ENCODE measurements at places on chromosomes 6 and 20.
A peak's percentile ranks its signal among the peaks of the same experiment; 100 is the strongest.

GRCh38 chr6:132927713-132928112 is 113.3 kb downstream of the RPS12 start:
- no peak for DNase-seq

DNA sequence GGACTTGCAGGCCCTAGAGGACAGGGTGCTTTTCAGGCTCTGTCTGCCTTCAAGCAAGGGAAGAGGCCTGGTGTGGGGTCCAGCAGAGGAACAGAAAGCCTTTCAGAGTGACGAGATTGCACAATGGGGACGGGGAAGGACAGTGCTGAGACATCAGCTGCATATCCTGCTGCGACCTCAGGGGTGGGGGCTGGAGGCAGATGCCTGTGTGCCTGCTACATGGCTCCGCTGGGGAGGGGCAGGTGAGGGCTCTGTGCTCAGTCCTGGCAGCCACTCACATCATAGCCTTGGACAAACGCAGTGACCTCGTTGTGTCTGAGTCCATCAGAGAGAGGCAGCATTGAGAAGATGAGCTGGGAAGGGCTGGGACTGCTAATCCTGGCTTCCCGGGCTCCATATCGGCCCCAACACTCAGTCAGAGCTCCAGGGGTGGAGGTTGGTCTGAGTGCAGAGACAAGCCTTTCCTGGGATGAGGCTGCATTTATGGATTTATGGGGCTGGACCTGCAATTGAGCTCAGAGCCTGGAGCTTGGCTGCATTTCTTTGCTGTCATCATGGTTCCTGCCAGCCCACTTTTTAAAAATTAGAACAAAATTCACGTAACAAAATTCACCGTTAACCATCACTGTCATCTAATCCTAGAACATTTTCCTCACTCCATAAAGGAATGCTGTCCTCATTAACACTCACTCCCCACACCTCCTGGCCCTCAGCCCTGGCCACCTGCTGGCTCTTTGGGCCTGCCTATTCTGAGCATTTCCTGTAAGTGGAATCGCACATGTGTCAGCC is 196.9 kb upstream of the SLC24A3 start:
- DNase-seq, result no peak

- no peak for DNase-seq
Observed at GRCh38 chr20:40959325-40960092, 69.1 kb upstream of the TOP1 start.

DNA sequence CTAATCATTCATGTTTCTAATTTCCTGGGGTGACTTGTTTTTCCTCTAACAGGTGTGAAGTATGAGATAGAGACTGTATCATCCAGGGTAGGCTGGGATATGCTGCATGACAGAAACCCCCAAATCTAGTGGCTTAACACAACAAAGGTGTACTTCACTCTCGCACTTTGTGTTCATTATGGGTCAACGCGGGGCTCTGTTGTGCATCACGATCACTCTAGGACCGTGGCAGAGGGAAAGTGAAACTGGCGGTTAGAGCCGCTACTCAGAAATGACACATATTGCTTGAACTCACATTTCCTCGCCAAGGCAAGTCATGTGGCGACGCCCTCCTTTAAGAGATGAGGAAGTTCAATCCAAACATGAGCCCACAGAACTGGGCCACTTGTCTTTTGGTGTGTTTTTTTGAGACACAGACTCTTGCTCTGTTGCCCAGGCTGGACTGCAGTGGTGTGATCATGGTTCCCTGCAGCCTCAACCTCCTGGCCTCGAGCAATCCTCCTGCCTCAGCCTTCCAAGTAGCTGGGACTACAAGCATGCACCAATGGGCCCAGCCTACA is 41.3 kb downstream of the PCNA start:
- peak; percentile 95 for DNase-seq

DNA sequence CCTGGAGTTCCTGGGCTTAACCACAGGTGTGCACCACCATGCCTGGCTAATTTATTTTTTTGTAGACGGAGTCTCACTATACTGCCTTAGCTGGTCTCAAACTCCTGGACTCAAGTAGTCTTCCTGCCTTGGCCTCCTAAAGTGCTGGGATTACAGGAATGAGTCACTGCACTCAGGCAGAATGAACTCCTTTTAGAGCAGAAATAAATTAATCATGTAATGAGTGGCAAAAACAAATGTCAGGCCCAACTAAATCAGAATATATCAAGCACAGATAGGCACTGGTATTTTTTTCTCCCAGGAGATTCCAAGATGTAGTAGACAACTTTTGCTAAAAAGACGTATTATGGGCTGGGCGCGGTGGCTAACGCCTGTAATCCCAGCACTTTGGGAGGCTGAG is 2.6 kb downstream of the RPS10 start:
- DNase-seq, result no peak

DNA sequence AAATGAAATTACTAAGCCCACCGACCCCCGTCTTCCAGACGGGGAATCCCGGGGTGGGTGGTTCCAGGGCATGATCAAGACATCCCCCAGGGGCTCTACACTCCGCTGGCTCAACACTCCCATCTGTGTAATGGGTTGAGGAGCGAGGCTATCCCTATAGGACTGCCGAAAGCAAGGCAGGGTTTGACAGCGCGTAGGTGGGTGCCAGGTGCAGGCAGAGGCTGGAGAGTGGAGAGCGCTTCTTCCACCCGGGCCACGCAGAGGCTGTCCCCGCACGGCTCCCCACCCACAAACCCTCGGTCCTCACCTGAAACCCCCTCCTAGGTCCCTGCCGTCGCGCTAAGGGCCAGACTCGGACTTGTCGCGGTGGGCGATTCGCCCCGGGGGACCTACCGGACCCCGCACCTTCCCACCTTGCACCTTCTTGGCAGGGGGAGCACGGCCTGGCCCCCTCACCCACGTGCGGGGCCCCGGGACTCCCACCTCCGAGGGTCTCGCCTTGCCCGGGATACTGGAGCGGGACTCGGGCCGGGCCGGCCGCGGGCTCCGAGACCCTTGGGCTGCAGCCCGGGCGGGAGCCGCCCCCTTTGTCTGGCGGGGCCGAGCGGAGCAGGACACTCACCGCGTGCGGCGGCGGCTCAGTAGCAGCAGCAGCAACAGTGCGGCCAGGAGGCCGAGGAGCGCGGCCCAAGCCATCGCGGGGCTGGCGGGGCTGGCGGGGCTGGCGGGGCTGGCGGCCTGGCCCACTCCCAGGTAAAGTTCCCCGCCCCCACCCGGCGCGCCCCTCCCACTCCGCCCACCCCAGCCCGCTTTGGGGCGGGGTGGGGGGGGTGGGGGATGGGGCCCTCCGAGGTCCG is at the start of gene PTGIS:
TSS of gene PTGIS (minus strand) at position 717 of the 857 bp plus-strand sequence. CDS start at position 696, 21 bp downstream.
- DNase-seq, result no peak

DNA sequence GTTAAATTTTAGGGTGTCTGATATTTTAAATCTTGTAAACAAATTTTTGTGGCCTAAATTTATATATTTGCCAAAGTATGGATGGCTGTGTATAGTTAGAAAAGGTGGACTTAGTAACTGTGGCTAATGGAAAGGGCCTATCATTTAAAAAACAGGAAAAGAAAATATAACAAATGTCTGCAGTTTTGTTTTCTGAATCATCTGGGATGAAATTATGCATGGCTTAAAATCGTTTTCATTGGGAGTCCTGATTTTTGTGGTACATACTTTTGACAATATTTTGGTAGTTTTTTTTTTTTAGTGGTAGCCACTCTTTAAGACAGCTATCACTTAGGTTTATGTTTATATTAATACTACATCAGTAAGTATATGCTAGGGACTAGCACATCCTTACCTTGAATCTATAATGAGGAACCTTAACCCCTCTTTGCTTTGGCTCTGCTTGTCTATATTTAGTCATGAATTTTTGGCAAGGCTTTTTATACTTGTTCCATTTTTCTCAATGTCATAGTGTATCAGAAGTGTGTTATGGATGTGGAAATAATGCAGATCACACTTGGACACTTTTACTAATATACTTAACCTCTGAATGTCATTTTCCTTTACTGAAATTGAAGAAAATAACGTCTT is 5.6 kb downstream of the ARID1B start:
- peak; percentile 24 for DNase-seq

GRCh38 chr6:27668442-27669294 is 195.8 kb upstream of the ZNF184 start:
- peak; percentile 66 for DNase-seq

DNA sequence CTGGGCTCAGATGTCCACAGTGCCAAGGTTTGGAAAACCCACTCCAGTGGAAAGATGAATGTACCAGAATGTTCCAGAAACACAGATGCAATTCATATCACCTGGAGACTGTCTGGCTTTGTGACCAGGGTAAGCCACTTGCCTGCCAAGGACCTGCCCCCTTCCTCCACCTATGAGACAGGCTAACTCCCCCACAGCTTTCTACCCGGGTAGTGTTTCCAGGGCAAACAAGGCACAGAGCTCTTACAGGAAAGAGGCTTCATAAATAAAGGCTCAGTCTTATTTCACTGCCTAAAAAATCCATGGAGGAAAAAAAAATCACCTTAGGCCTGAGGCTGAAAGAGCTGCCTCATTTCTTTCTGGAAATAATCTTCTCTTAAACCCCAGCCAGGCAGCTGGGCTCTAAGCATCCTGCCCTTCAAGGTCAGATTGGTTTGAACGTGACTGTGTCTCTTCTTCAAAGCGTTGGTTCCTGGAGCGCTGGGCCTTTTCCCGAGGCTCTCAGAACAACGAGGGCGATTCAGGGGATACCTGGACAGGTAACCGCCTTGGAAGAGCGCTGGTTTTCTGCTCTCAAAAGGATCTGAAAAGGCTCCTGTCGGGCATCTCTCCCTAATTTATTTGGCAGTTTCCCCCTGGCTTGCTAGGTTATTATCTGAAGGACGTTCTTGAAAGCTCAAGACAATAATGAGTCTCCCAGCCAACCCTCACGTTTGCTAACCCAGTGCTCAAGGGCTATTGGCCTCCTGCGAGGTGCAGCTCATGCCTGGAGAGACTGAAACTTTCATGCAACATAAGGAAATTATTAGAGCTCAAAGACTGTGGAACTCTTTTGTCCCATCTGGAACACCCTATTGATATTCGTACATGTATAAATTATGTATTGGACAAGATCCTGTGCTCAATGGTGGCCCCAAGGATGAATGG is 199.2 kb upstream of the PMEPA1 start:
- no peak for DNase-seq

GRCh38 chr6:13248053-13248452 is 80.3 kb downstream of the TBC1D7 start:
- no peak for DNase-seq

DNA sequence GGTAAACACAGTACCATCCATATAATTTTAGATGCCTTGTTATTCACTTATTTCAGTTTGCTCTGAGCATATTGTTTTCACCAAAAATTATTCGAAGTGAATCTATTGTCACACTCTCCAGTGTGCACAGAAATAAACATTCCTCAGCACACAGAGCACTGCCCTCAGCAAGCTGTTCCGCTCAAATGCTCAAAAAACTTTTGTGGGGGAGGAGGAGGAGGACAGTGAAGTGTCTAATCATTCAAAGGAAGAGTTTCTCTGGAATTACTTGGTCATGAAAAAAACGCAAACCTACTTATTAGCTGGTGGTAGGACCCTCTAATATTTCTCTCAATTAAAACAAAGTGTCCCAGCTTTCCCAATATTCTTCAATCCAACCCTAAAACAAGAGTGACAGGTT is 88.3 kb downstream of the DTNBP1 start:
- no peak for DNase-seq

- no peak for DNase-seq
Observed at GRCh38 chr6:96784650-96785049, 52.6 kb downstream of the GPR63 start.

- DNase-seq, result peak; percentile 31
Observed at GRCh38 chr6:108115598-108116058, 41.1 kb upstream of the OSTM1 start.

- DNase-seq, result no peak
Observed at GRCh38 chr6:25596928-25597818, 54.8 kb upstream of the SCGN start.

GRCh38 chr6:1066449-1067090 is 245.3 kb upstream of the FOXQ1 start:
- no peak for DNase-seq

- no peak for DNase-seq
Observed at GRCh38 chr6:68427630-68428029, 207.5 kb upstream of the ADGRB3 start.

GRCh38 chr6:44451803-44452695 is 64.5 kb downstream of the CDC5L start:
- DNase-seq, result no peak

GRCh38 chr6:55536391-55536956 is 42.5 kb downstream of the HMGCLL1 start:
- no peak for DNase-seq

DNA sequence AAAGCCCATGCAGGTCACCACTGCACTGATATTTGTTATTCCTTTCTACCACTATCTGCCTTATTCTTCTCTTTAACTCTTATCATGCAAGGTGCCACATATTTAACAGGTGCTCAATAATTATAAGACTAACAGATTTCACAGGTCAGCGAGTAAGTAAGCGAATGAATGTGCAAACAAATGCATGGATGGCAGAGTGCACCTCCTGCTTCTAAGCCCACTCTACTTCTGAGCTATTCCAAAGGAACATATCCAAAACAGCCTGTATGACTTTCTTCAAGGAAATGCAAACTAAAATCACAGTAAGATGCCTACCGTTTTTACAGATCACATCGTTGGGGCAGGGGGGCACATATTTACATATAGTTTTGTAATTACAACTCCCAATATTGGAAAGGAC is 71.3 kb downstream of the ZMYND8 start:
- DNase-seq, result no peak

- no peak for DNase-seq
Observed at GRCh38 chr20:47727909-47728361, 57.3 kb downstream of the SULF2 start.

- no peak for DNase-seq
Observed at GRCh38 chr20:2759603-2760296, 40.7 kb downstream of the CPXM1 start.

DNA sequence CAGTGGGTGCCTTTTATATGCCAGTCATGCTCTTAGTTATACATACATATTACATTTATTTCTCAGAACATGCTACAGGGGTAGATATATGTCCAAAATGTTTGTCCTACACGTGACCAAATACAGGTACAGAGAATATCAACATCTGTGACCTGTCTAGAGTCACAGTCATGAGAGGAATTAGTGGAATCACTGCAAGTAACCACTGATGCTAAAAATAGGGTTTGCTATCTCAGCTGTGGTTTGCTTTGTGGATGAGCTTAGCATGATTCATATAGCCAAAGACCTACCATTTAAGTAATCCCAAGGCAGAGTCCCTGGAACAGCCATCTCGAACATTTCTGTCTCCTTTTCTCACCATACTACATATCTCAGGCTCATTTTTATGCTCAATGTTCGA is 32.3 kb downstream of the GSTA3 start:
- DNase-seq, result no peak

DNA sequence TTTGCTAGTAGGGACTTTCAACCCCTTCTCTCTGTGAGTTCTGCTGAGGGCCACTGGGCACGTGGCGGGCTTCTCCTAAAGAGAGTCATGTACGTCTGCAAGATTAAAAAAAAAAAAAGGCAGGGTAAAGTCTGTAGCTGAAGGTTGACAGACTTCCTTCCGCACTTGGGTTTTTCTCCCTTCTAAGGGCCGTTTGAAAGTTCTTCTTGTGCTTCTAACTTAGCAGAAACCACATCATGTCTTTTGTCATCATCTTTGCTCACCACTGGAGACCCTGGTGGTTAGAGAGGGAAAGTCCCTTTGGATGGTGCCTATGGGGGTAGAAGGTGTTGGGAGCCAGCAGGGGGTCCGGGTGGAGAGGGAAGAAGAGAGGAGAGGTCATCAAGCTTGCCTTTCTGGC is 31.4 kb downstream of the PRDM1 start:
- no peak for DNase-seq

- DNase-seq, result no peak
Observed at GRCh38 chr6:33430334-33430733, 10.5 kb downstream of the SYNGAP1 start.
